ENCODE measurements at places on chromosomes 5 and 9.

GRCh38 chr5:32298059-32298415 is 14.7 kb downstream of the MTMR12 start:
- no peak for DNase-seq

- DNase-seq = no peak
Observed at GRCh38 chr5:32094691-32095090, 79.4 kb downstream of the GOLPH3 start.

DNA sequence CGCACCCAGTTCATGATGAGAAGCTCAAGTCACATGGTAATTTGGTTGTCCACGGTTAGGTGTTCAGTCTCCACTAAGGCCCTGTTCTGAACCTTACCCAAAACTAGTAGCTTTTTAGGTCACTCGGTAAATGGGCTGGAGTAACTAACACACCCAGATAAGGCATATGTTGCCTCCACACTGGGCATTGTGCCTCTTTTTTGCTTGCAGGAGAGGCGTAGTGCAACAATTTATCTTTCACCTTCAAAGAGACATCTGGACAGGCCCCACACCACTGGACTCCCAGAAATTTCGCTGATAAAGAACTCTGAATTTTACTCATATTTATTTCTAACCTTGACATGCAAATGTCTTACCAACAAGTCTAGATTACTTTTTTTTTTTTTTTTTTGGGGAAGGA is 16.8 kb upstream of the PTGES start:
- no peak for DNase-seq

DNA sequence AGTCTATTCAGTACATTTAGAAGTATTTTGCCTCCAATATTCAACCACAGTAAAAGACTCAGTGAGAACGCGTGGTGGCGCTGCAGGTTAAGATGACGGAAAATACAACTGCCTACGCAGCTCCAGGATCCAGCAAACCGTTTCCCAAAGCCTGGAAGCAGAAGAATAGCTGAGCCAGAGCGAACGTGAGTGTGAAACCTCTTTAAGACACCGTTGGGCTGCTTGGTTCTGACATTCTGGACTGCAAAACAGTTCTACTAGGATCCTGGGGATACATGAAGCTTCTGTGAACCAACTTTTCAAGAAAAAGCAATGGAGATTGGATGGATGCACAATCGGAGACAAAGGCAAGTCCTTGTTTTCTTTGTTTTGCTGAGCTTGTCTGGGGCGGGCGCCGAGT is at the start of gene PCDHB16:
Gene PCDHB16, plus strand, starts transcription at position 140 of the 400 bp plus-strand sequence. Its CDS starts 173 bp downstream, at position 313.
- DNase-seq = peak; percentile 75

GRCh38 chr5:80960531-80961375 is 590 bp downstream of the RASGRF2 start:
- DNase-seq = no peak
